AG08395 (cell line): ENCODE measurements at places on chromosomes 11 and 22.
A peak's percentile ranks its signal among the peaks of the same experiment; 100 is the strongest.

- peak; percentile 38 for DNase-seq
These were observed 39.6 kb downstream of the ARRB1 start for GRCh38 chr11:75311858-75312288.

DNA sequence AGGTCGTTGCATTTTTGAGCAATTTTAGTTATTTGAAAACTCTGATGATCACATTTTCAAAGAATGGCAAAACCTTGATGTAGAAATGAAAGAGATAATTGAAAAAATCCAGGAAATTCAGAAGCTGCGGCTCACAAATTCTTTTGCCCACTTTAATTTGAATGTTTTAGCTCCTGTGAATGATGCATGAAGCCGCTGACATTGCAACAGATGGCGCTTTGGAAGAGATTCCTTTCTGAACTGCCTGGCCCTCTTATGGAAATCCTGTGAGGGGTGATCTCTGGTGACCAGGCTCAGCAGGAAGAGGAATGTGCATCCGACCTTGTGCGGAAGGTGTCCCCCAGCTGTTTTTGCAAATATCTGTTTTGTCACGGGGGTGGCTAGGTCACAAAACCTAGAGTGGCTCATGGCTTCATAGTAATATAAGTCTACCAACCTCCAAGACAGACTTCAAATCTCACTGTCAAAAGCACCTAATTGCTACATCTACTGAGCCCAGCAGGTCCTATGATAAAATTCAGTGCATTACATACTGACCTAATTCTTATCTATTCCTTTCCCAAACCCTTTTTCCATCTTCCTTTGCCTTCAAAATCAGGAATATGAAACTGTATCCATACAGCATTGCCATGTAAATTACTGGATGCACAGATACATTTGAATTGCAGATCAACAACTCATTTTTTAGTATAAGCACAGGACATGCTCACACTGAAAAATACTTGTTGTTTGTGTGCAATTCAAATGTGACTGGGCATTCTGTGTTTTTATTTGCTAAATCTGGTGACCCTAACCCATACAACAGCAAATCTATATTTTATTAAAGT is 412.7 kb downstream of the ETS1 start:
- peak; percentile 58 for DNase-seq

- no peak for DNase-seq
These were observed 32.1 kb downstream of the ARHGEF17 start for GRCh38 chr11:73340164-73340563.

DNA sequence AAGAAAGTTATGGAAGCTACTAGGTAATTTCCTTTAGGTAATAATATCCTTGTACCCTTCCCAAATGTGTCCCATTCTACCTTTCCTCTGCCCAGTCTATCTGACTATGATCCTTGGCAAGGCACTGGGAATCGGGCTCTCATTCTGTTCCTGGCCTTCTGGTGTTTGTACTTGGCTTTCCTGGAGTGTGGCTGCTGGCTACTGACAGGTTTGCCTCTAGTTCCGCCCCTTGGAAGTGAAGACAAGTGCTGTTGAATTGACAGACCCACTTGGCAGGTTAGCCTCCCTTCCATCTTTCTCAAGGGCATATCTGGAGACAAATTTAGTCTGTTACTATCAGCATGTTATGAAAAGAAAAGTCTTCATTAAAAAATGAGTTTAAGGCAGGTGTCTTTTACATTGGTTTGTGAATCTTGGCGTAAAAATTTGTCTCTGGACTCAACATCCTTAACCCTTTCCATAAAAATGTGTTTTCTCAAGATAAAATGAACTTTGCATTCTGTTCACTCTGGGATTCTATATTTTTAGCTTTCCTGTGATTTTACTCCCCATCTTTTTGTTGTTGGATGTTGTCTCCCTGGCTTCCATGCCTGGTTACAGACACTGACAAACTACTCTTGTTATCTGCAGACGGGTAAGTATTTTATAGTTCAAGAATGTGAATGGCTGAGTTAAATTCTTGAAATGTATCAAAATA is 287.4 kb upstream of the PDGFD start:
- no peak for DNase-seq

- DNase-seq, result no peak
These were observed 80.3 kb upstream of the MYOD1 start for GRCh38 chr11:17639091-17639490.

GRCh38 chr11:85652786-85653447 is 5.2 kb downstream of the TMEM126A start:
- DNase-seq, result no peak

DNA sequence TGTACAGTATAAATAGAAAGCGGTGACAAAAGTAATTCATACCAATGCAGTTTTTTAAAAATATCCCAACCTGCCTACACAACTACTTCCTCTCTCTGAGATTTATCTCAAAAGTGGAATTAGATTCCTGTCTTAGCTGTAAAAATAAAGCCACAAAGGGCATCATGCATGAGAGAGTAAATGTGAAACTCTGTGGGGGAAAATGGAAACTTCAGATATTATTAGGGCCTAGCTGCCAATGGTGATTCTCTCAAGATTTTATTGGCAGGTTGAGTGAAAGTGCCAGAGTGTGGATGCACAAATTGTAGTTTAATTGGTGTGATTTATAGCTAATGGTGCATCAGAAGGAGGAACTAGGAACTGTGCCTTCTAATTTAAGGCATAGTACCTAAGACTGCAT is 356.9 kb upstream of the CCDC90B start:
- no peak for DNase-seq

GRCh38 chr11:16097543-16097942 is 258.8 kb downstream of the SOX6 start:
- no peak for DNase-seq

DNA sequence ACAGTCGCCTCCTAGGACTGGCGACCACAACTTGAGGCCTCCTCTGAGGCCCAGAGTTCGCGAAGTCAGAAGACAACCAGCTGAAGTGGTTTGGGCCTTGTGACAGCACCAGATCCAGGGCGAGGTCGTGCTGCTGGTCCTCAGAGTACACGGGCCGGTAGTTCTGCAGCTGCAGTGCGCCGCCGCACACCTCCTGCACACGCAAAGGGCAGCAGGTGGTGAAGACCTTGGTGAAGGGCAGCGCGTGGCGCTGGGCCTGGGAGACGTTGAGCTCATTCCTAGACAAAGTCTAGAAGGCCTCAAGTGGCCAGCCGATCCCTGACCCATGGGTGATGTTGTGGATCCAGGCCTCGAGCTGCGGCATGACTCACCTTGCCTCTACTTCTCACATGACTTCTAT is 18.2 kb downstream of the CD3E start:
- no peak for DNase-seq

- no peak for DNase-seq
These were observed 1.1 kb downstream of the RRP8 start for GRCh38 chr11:6602096-6602940.

GRCh38 chr11:46597609-46598219 is 3.9 kb upstream of the AMBRA1 start:
- no peak for DNase-seq

DNA sequence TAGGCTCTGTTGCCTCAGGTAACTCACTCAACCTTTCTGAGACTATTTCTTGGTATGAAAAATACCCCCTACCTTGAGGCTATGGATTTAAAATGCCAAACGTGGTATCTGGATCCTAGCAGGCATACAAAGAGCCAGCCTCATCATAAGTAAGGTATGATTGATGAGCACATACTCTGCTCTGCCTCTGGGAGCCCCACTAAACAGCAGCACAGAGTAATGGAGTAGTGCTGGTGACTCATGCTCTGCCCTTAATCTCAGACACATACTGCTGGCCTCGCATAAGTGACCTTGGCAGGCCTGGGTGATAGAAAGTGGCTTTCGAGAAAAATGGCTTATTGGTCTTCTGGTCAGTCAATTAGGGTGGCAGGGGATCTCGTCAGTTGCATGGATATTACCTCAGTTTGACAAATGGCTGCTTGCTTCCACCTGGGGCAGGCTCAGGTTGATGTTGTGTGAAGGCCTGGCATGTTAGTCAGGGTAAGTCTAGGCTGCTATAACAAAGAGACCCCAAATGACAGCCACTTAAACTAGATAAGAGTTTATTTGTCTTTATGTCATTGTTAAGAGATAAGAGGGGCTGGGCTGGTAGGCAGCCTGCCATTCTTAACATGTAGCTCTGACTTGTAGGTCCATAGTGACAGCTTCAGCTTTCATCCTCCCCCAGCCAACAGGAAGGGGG is 15.2 kb upstream of the SLC6A5 start:
- no peak for DNase-seq

DNA sequence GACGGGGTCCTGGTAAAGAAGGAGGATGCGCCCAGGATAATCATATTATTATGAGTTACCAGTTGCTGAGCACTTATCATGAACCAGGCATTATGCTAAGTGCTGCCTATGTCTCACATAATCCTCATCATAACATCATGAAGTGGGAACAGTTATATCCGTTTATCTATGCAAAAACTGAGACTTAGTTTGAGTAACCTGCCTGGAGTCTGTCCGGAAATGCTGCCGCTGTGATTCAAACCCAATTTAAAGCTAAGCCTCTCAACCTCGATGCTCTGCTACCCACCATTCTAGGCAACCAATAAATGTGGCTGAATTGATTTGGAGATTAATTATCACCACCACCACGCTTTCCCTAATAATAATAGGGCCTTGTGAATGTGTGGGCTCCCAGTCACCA is 111.5 kb upstream of the CLMP start:
- no peak for DNase-seq

- no peak for DNase-seq
These were observed 43.1 kb downstream of the HSD17B12 start for GRCh38 chr11:43723617-43724016.

DNA sequence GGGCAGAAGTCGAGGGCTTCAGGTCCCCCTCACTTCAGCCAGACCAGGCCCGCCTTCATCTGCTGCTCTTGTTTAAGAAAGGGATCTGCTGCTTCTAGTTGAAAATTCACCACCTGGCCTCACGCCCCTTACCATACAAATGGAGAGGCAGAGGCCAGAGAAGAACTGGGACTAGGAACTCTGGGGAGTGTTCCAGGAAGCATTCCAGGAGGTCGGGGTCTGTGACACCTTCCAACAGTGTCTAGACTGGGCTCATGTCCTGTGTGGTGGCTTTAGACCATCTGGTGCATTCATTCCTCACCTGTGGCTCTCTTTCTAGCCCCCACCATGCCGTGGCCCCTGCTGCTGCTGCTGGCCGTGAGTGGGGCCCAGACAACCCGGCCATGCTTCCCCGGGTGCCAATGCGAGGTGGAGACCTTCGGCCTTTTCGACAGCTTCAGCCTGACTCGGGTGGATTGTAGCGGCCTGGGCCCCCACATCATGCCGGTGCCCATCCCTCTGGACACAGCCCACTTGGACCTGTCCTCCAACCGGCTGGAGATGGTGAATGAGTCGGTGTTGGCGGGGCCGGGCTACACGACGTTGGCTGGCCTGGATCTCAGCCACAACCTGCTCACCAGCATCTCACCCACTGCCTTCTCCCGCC is 12.3 kb downstream of the TSKU start:
- no peak for DNase-seq

DNA sequence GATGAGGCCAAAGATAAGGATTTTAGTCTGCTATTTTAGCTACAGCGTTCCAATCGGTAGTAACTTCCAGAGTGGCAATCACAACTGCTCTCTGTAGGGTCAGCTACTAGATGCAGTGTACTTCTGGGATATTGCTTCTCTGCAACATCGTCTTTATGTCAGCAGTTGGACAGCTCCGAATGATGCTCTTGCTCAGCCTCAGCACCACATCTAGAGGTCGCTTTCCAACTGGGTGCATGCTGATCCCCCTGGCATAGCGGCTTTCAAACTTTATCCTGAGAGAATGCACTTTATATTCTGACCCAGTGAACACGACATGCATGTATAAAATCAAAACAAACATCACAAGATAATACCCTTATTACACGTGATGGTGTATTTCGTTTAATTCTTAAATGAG is 219.6 kb downstream of the C11orf87 start:
- peak; percentile 44 for DNase-seq

GRCh38 chr11:111356660-111357048 is 22.4 kb downstream of the POU2AF1 start:
- no peak for DNase-seq

- no peak for DNase-seq
These were observed 48.9 kb downstream of the ST14 start for GRCh38 chr11:130208241-130209127.

DNA sequence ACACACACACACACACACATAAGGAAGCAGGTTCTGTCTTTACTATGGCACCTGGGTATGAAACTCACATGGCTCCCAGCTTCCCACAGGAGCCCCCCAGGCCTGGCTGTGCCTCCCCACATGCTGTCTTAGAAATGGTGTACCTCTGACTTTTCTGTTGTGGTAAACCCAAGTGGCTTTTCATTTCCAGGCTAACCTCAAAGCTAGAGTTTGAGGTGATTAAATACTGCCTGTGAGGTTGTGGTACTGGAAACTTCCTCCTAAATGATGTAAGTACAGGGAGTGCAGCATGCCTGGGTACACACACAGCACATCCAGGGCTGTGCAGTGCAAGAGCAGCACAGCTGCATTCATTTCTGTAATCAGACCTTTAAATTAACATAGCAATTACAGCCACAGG is 34.4 kb downstream of the ME3 start:
- no peak for DNase-seq

DNA sequence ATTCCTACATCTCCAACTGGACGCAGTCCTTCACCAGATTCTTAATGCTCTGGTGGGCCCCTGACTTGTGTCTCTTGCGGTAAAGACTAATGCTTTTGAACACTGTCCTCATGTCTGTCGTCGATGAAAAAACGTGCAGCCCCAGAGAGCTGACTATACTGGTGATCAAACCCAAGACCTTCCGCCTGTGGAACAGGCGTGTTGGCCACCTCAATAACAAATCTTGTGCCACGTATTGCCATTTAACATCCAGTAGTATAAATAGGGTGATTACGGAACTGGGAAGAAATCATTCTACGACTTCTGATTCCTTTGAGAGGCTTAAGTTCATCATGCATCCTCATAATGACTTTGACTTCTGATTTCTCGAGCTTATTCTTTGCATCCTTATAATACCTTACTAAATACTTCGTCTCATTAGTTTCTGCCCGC is 45.6 kb downstream of the OR4D9 start:
- no peak for DNase-seq

- DNase-seq, result no peak
These were observed 7.5 kb upstream of the POLDIP3 start for GRCh38 chr22:42622061-42622710.

GRCh38 chr22:26461188-26461810 is 22.3 kb downstream of the HPS4 start:
- DNase-seq, result peak; percentile 74

DNA sequence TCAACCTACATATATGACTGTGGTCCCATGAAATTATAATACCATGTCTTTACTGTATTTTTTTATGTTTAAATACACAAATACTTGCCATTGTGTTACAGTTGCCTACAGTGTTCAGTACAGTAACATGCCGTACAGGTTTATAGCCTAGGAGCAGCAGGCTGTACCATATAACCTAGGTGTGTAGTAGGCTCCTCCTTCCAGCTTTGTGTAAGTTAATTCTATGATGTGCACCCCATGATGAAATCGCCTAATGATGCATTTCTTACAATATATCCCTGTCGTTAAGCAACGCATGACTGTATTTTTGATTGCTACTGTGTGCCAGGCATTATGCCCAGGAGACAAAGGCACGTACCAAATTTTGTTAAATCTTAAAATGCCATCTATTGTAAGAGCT is 163.7 kb downstream of the LDLRAD3 start:
- no peak for DNase-seq

GRCh38 chr11:19820100-19820499 is 107.5 kb downstream of the NAV2 start:
- peak; percentile 75 for DNase-seq
